ENCODE measurements at places on chromosomes 4 and X. TPM values are rescaled to one million over a fixed set of nuclear protein-coding genes. Genes with fewer than 3 reads are reported as not detected.

The NUDT10 gene
- total RNA-seq = 0.20 TPM

DNA sequence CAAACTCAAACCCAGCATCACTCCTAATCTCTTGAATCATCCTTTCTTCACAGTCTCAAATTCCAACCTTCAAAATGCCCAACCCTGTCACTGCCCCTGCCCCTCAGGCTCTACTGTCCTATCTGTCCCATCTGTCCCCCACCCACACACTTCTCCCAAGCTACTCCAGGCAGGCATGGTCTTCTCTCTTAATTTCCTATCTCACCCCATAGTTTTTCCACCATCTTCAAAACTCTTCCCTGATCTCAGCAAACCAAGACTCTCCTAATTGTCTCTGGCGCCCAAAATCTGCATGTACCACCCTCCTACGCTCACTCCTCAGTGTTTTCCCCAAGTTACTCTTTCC lies 644 bp downstream of the LAMP2 start:
- no peaks in the 10 kb centered on the region for H3K27me3 ChIP-seq
- peaks cover 4% of the 10 kb centered on the region for H3K36me3 ChIP-seq
- no peak for DNase-seq
- peak overlapping the region; percentile 89 for H3K27ac ChIP-seq

The DMD gene
- 12.8 TPM for total RNA-seq

DNA sequence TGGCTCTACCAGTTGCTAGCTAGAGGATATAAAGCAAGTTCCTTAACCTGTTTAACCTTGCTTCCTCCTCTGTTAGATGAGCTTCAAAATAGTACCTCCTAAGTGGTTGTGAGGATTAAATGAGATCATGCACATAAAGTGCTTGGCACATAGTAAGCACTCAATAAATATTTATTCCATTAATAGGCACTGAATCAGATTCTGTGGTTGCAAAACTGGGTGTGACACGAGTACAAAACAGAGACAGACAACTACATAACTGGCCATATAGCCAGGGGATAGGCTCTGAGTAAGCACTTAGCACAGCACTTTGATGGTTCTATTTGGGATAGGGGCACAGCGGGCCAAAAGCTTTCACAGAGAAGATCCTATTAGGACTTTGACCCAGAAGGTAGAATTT lies 150.3 kb downstream of the RELL1 start:
- H3K27me3 ChIP-seq = peaks cover 2% of the 10 kb centered on the region
- no peaks in the 10 kb centered on the region for H3K36me3 ChIP-seq
- no peak overlapping the region for H3K4me3 ChIP-seq
- H3K27ac ChIP-seq = no peak overlapping the region

DNA sequence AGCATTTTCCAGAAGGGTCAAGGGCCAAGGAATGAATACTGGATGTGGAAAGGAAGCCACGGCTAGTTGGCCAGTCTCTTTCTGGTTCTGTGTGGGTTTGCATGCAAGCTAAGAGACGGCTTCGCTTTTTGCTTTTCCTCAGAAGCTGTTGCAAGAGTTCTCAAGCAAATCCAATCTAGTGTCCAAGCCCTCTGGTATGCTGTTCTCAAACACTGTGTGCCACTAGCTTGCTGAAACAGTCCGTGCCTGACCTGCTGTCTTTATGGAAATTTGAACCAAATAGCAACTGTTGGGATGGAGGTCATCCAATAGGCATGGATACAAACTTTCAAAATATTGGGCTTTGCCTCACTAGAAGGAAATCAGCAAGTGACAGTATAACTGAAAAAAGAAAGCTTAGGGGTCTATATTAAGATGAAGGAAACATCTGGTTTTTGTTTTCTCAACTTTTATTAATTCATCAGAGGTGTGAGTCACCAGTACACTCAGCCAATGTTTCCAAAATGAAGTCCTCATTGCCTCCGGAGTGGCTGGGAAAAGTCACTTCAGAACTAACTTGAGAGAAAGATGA lies 70.5 kb downstream of the SLC9A6 start:
- no peak overlapping the region for H3K27ac ChIP-seq
- no peaks in the 10 kb centered on the region for H3K27me3 ChIP-seq
- DNase-seq = no peak
- H3K4me3 ChIP-seq = no peak overlapping the region
- H3K4me1 ChIP-seq = peaks cover 6% of the 10 kb centered on the region
- H3K36me3 ChIP-seq = no peaks in the 10 kb centered on the region

The DGAT2L6 gene
- total RNA-seq = not detected

- no peaks in the 10 kb centered on the region for H3K36me3 ChIP-seq
- H3K27ac ChIP-seq = no peak overlapping the region
- no peaks in the 10 kb centered on the region for H3K27me3 ChIP-seq
- H3K4me3 ChIP-seq = no peak overlapping the region
- H3K4me1 ChIP-seq = no peaks in the 10 kb centered on the region
- no peak for DNase-seq
These were observed 151.7 kb upstream of the RPS6KA6 start for GRCh38 chrX:84339507-84340364.

DNA sequence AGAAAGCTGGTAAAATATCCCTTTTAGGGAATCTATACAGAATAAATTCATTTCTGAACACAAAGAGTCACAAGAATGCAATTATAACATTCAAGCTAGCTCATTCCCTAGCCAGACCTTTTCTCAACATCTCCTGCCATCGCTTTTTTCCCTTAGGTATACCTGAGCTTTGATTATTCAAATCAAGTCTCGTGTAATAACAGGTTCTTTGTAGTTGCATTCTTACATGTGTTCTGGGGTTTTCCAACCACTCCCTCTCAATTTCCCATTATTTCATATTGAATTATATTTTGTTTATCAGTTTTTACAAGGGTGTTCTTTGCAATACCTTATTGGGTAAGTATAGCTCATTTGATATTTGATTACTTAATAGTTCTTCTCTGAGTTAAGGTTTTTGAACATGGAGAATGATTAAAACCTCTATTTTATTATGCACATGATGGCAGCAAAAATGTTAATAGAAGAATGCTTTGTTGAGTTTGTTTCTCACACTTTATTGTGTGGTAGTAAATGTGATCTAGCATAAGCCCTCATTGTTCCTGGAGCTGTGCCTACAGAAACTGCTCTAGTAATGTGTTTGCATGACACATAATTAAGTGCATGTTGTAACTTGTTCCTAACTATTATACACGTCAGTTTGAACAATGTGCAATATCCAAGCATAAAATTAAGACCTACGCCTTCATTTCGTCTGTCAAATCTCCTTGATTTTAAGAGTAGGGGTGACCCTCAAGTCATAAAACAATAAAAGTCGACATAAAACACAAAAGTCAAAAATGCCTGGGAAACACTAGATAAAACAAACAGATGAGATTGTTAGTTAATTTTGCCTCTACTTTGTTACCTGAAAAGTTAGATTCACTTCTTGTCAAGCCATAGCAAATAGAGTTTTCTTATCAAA lies 124.0 kb upstream of the POF1B start:
- no peak overlapping the region for H3K4me3 ChIP-seq
- H3K36me3 ChIP-seq = no peaks in the 10 kb centered on the region
- no peak overlapping the region for H3K27ac ChIP-seq
- H3K27me3 ChIP-seq = no peaks in the 10 kb centered on the region
- no peak for DNase-seq
- no peaks in the 10 kb centered on the region for H3K4me1 ChIP-seq

- H3K4me1 ChIP-seq = no peaks in the 10 kb centered on the region
- no peak overlapping the region for H3K27ac ChIP-seq
- no peaks in the 10 kb centered on the region for H3K27me3 ChIP-seq
These were observed 101.4 kb downstream of the FIP1L1 start for GRCh38 chr4:53478671-53479456.

GRCh38 chrX:129777218-129778030 lies 2.3 kb upstream of the SASH3 start:
- no peaks in the 10 kb centered on the region for H3K27me3 ChIP-seq
- H3K4me1 ChIP-seq = peaks cover 50% of the 10 kb centered on the region
- DNase-seq = peak; percentile 68
- peak overlapping the region; percentile 82 for H3K4me3 ChIP-seq
- H3K36me3 ChIP-seq = peaks cover 17% of the 10 kb centered on the region

- peaks cover 14% of the 10 kb centered on the region for H3K4me1 ChIP-seq
These were observed 161.0 kb upstream of the RASGEF1B start for GRCh38 chr4:81632581-81633299.

- no peak overlapping the region for H3K27ac ChIP-seq
- H3K27me3 ChIP-seq = no peaks in the 10 kb centered on the region
- H3K4me3 ChIP-seq = no peak overlapping the region
These were observed 17.4 kb downstream of the VEGFC start for GRCh38 chr4:176775338-176775737.

The HHIP gene
- not detected for total RNA-seq

DNA sequence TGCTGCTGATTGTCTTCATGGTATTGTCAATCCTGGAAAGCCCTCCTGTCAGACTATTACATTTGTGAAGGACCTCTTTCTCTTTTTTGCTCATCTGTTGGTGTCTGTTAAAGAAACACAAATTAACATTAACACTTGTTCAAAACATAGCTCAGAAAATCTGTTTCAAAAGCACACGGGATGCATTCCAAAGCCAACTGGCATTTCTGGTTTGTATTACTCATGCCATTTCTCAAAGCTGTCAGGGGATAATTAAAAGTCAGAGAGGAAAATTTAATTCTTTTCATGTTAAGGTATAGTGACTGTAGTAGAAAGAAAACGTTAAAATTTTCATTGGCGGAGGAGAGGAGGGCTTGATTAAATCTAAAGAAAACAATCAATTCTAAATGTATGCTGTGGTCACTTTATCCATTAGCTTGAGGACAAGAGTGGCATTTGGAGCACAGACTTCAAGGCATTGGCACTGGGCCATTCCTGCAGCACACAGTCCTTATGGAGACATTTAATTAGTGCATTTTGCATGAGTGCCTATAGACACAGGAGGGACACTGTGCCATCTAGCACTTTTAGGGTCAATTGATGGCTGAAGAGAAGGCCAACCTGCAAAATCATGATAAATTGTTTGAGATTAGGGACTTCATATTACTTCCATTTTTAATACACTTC lies 21.2 kb upstream of the GLRA2 start:
- H3K27me3 ChIP-seq = peaks cover 4% of the 10 kb centered on the region
- H3K27ac ChIP-seq = no peak overlapping the region
- H3K36me3 ChIP-seq = no peaks in the 10 kb centered on the region
- H3K4me3 ChIP-seq = no peak overlapping the region
- DNase-seq = no peak

The WDR17 gene
- 1.6 TPM for total RNA-seq
